Activated T-helper 1 cell treated with anti-CD3 and anti-CD28 coated beads, Interleukin-12 subunit alpha, Interleukin-12 subunit beta, Interleukin-2, Interleukin-4 antibody, amounts not matched to agents 30 ng/mL and 10 ng/mL and 1 ng/mL, durations not matched to agents 14 hours and 24 hours and 36 hours (primary cell): ENCODE measurements at places on chromosomes 2 and 18. TPM values are rescaled to one million over a fixed set of nuclear protein-coding genes. Genes with fewer than 3 reads are reported as not detected.

DNA sequence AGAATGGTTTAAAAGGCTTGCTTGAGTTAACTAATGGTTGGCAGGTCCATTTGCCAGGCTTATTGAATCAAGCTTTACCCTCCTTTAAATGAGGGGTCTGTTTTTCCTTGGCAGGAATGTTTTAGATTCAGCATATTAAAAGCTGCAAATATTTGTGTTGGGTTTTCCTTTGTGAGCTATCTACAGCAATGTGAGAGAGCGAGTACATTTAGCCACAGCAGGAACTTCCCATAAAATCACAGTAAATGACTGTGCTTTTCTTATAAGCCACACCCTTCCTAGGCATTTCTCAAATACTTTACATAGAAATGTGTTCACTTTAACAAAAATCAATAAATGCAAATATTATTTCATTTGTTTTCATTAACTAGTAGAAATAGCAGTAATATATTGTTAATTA is 23.9 kb downstream of the CALCRL start:
- no peak for DNase-seq

DNA sequence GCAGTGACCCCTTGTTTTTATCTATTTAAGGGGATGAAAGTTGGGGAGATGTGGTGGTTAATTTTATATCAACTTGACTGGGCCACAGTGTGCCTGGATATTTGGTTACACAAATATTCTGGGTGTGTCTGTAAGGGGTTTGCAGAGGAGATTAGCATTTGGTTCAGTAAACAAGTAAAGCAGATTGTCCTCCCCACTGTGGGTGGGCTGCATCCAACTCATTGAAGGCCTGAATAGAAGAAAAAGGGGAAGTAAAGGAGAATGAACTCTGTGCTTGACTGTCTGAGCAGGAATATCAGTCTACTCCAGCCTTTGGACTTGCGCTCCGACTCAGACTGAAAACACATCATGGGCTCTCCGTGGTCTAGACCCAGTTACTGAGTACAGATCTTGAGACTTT is 80.9 kb downstream of the GCA start:
- DNase-seq = no peak

DNA sequence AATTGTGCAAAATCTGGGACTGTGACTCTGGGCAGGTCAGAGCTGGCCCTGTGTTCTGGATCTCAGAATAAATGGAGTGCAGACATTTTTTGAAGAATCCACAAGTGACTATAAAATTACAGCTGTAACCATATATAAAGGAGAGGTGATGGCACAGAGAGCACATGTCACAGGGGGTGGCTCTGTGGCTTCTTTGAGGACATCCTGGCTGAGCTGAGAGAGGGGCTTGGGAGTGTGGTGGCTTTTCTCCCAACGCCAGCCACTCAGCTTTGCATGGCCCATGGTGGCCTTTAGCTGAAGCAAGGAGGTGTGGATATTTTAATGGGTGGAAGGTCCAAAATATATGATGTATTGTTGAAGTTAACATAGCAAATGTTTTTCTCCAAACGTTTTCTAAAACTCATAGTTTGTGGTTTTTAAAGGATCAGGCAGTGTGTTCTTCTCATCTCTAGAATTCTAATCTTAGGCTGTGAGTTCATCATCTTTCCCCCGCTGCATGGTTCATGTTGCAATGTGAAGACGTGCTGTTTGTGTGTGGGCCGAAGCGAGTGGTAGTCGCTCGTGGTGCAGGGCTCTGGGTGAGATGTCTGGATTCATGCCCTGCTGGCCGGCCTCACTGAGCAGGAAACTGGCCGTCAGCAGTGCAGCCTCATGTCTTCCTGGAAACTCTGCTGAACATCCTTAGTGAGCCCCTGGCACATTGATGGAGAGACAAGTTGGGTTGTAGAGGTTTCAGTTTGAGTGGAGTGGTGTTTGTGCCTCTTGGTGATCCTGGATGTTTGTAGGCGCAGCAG is 109.9 kb downstream of the ZNF236 start:
- no peak for DNase-seq

DNA sequence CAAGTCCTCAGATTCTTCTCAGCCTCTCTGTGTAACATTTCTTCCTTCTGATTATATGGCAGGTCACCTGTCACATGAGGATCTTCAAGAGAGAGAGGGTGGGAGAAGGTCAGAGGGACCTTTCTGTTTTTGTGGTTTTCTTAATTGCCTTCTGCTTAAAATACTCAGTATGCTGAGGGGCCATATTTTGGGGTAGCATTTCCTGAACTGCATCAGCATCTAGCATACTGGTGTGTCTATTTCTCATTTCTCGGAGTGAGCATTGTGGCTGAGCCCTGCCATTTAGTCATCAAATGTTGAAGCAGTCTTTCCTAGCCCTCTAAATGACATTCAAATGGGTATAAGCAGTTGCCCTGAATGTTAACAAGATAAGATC is 162.7 kb downstream of the MYO3B start:
- DNase-seq = no peak

- no peak for DNase-seq
Measured at GRCh38 chr2:49111456-49111855, 42.9 kb downstream of the FSHR start.

DNA sequence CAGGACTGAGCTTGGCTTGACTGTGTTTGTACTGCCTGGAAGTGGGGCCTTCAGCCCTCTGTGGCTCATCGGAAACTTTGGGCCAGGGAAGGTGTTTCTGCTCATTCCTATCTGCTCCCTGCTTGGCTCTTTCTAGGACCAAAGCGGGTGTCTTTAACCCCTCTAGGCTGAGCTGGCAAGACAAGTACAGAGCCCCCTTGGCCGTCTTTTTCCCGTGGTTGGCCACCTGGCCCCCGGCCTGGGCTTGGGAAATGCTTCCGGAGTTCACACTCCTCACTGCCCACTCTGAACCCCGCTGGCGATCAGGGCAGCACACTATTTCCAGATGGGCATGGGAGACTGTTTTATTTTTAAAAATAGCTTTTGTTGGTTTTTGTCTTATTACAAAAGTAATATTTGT is 243.0 kb downstream of the DYSF start:
- no peak for DNase-seq

The G6PC2 gene
- total RNA-seq = not detected in 2 replicates

DNA sequence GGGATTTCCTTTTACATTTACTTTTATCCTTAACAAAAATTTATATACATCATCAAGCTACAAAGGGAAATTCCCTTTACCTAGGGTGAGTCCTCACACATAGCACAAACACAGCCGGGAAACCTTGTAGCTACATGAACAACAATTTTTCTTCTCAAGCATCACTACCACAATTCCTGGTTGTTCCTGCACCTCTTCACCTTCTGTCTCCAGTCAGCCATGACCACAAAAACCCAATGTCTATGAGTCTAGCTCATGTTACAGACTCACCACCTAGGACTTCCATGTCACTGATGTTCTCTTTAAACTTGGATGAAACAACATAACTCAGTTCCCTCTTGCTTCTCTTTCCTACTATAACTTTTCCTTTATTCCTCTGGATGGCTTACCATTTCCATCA is 460.4 kb downstream of the MBD2 start:
- DNase-seq = no peak

DNA sequence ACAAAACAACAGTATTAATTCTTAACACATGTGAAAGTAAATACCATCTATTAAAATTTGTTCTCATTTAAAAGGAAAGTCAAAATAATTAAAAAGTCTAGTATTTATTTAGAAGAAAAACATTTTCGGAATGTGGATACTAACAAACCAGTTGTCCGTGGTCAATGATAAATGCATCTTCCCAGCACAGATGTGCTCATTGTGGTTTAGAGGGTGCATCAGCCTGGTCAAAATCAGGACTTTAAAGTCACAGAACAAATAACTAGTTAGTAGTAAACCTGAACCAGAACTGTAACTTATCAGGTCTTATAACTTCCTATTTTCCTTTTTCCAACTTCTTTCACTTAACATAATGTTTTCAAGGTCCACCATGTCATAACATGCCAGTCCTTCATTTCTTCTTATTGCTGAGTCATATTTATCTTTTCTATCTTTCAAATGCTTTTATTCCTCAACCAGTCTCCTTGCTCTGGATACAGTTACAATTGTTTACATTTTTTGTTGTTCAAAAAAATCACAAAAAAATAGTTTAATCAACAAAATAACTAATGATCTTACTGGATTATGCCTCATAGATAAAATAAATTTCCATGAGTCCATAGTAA is 55.8 kb downstream of the ID2 start:
- no peak for DNase-seq

The REG3A gene
- not detected in 2 replicates for total RNA-seq

- DNase-seq = no peak
Measured at GRCh38 chr2:9771481-9772017, 71.7 kb upstream of the TAF1B start.

- DNase-seq = peak; percentile 64
Measured at GRCh38 chr2:9655441-9656269, 24.9 kb upstream of the YWHAQ start.

- no peak for DNase-seq
Measured at GRCh38 chr2:26487192-26487591, 9.3 kb upstream of the OTOF start.

DNA sequence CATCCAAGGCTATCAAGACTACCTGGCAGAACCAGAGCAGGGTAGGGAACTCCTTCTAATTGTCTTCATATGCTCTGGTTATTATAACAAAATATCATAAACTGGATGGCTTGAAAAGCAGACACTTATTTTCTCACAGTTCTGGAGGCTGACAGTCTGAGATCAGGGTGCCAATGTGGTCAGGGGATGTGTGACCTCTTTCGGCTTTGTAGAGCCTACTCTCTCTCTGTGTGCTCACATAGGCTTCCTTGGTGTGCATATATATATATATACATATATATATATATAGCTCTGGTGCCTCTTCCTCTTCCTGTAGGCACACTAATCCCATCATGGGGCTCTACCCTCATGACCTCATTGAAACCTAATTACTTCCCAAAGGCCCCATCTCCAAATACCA is 101.6 kb downstream of the ARL6IP6 start:
- no peak for DNase-seq

- no peak for DNase-seq
Measured at GRCh38 chr18:64695851-64696553, 547.1 kb upstream of the LINC00305 start.

DNA sequence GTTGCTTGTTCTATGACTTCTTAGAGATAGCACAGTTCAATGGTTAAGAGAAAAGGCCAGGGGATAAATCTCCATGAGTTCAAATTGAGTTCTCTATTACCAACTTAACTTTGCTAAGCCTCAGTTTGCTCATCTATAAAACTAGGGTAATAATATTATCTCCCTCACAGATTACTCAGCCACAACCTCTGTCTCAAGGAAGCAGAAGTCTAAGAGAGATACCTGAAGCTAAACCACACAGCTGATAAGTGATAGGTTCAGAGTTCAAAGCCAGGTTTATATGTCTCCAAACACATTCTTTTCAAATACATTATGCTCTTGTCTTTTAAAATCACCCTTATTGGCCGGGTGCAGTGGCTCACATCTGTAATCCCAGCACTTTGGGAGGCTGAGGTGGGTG is 287.7 kb downstream of the NBAS start:
- no peak for DNase-seq

- no peak for DNase-seq
Measured at GRCh38 chr2:4221434-4221833, 518.1 kb downstream of the DCDC2C start.

DNA sequence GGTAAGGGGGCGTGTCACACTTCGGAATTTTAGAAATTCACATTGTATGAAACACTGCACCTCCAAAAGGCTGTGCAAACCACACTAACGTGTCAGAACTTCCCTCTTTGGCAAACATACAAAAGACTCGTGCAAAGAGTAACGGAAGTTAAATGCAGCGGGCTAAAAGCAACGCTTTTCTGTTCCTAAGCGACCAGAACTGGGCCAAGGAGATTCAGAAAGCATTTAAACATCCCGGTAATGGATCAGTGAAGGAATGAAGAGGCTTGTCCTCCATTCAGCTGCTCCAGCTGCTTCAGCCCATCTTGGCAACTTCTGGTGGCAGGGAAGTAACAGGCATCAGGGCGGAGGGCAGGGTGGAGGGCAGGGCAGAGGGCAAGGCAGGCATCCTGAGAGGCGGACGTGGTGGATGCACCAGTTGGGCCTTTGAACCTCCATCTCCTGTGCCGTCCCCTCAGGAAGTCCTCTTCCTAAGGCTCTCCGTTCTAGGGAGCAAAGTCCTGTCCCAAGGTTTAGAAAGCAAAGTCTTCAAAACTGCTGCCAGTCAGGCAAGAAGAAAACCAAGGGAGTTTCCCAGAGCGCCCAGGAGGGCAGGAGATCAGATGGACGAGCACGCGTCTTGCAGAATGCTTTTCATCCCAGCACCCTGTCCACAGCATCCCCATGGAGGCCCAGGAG is 230.7 kb downstream of the ZNF516 start:
- no peak for DNase-seq

GRCh38 chr2:133811409-133812125 is 243.3 kb upstream of the NCKAP5 start:
- no peak for DNase-seq

The HOXD9 gene
- not detected in 2 replicates for total RNA-seq

The MLPH gene
- total RNA-seq = not detected in 2 replicates

DNA sequence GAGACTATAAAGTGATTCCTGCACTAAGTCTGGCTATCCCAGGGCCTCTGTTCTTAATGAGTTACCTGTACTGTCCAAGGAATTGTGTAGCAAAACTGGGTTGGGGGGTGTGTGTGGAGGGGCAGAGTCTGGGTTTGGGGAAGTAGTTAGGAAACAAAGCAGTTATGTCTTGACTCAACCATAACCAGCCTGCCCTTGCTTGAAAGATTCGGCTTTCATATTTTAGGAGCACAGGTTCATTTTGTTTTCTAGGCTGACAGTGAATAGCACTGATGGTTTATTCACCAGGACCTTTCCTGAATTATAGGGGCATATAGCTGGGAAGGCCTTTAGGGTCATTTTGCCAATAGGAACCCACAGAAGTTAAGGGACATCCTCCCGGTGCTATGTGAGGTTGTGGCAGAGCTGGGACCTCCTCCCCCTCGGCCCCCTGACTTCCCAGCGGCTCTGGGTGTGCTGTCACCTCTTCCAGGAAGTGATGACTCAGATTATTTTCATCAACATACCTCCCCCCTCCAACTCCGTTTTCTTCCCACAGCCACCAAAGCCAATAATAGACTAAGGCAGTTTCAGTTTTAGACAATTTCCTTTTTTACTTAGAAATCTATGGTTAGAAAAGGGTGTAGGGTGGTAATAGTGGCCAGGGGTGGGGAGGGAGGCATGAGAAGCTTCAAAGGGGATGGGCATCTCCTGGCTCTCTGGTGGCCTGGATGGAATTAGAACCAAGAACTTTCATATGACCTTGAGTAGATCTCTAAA is 44.8 kb downstream of the SETBP1 start:
- DNase-seq = peak; percentile 72

The SH3RF3 gene
- 0.39 and 0.54 TPM in 2 replicates for total RNA-seq
